Retina (tissue), 1 donor: ENCODE measurements at places on chromosomes 2 and 18.

GRCh38 chr18:63892566-63892965 lies 5.1 kb downstream of the SERPINB2 start:
- DNase-seq: no peak

DNA sequence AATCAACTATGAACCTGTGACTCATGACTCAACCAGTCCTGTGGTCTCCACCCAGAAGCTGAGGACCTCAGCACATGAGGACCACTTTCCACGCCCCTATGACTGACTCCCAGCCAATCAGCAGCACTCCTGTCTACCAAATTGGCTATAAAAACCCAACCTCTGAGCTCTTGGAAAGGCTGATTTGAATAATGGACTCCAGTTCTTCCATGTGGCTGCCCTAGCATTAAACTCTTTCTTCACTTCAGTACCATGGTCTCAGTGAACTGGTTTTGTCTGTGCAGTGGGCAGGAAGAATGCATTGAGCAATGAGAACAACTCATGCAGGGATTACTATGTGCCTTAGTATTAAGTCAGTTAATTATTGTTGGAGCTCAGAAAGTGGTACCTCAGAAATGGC lies 78.3 kb downstream of the CMPK2 start:
- no peak for DNase-seq

- no peak for DNase-seq
Observed at GRCh38 chr18:72848503-72849237, 19.1 kb downstream of the NETO1 start.

GRCh38 chr18:66495844-66496243 lies 108.0 kb downstream of the CDH19 start:
- DNase-seq: peak; percentile 72

- DNase-seq: no peak
Observed at GRCh38 chr2:145036421-145037011, 516.6 kb upstream of the ZEB2 start.

- DNase-seq: no peak
Observed at GRCh38 chr2:39068299-39069135, 52.3 kb downstream of the SOS1 start.

- DNase-seq: no peak
Observed at GRCh38 chr2:86124683-86125082, 18.6 kb downstream of the PTCD3 start.

GRCh38 chr18:49344096-49344495 lies 116.3 kb downstream of the DYM start:
- DNase-seq: no peak
